Body of pancreas (tissue), 4 donors: ENCODE measurements at places on chromosomes 2 and 18.

- no peak overlapping the region for H3K4me3 ChIP-seq
- DNase-seq, result no peak
- no peak overlapping the region for H3K27ac ChIP-seq
- H3K4me1 ChIP-seq, result no peaks in the 10 kb centered on the region
- H3K27me3 ChIP-seq, result no peaks in the 10 kb centered on the region
Measured at GRCh38 chr2:188207554-188207953, 84.1 kb upstream of the GULP1 start.

- no peaks in the 10 kb centered on the region for H3K36me3 ChIP-seq
- DNase-seq, result no peak
- H3K4me1 ChIP-seq, result no peaks in the 10 kb centered on the region
- H3K27me3 ChIP-seq, result no peaks in the 10 kb centered on the region
Measured at GRCh38 chr2:217392930-217393584, 533.2 kb upstream of the TNP1 start.

GRCh38 chr2:181955010-181955409 lies 30.6 kb upstream of the PPP1R1C start:
- no peaks in the 10 kb centered on the region for H3K27me3 ChIP-seq
- H3K4me1 ChIP-seq, result peaks cover 6% of the 10 kb centered on the region
- H3K4me3 ChIP-seq, result no peak overlapping the region
- no peaks in the 10 kb centered on the region for H3K36me3 ChIP-seq

- no peaks in the 10 kb centered on the region for H3K27me3 ChIP-seq
- no peaks in the 10 kb centered on the region for H3K36me3 ChIP-seq
- DNase-seq, result no peak
- H3K27ac ChIP-seq, result no peak overlapping the region
Measured at GRCh38 chr2:231372326-231372725, 23.2 kb upstream of the B3GNT7 start.

DNA sequence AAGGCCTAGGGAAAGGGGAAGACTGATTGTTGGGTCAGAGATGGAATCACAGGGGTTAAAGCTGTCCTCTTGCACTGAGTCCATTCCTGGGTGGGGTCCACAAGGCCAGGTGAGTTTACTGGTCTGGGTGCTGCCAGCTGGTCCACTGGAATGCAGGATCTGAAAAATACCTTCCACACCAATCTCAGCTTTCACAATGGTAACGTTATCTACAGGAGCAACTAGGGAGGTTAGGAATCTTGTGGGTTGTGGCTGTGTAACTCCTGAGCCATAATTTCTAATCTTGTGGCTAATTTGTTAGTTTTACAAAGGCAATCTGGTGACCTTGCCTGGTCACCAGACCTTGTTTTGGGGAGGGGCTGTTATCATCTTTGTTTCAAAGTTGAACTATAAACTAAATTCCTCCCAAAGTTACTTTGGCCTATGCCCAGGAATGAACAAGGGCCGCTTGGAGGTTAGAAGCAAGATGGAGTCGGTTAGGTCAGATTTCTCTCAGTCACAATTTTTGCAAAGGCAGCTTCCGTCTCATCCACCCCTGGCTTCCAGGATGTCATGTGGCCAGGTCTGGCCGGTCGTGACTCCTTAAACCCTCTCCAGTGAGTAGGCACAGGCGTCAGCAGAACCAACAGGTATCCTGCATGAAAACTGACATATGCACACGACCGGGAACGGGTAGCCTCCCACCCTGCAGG lies 123.3 kb upstream of the SH3BP4 start:
- no peak overlapping the region for H3K27ac ChIP-seq
- DNase-seq, result no peak
- no peaks in the 10 kb centered on the region for H3K36me3 ChIP-seq
- no peaks in the 10 kb centered on the region for H3K27me3 ChIP-seq
- H3K4me1 ChIP-seq, result peaks cover 16% of the 10 kb centered on the region
- no peak overlapping the region for H3K4me3 ChIP-seq

GRCh38 chr2:105521176-105521575 lies 122.3 kb upstream of the FHL2 start:
- H3K27ac ChIP-seq, result no peak overlapping the region
- no peaks in the 10 kb centered on the region for H3K27me3 ChIP-seq
- no peak overlapping the region for H3K4me3 ChIP-seq
- peaks cover 8% of the 10 kb centered on the region for H3K4me1 ChIP-seq
- H3K36me3 ChIP-seq, result no peaks in the 10 kb centered on the region
- no peak for DNase-seq

GRCh38 chr2:15302154-15302553 lies 259.0 kb downstream of the NBAS start:
- DNase-seq, result no peak
- no peaks in the 10 kb centered on the region for H3K27me3 ChIP-seq
- H3K4me1 ChIP-seq, result no peaks in the 10 kb centered on the region
- H3K27ac ChIP-seq, result no peak overlapping the region
- peaks cover 7% of the 10 kb centered on the region for H3K36me3 ChIP-seq
- H3K4me3 ChIP-seq, result no peak overlapping the region

- H3K4me3 ChIP-seq, result no peak overlapping the region
- no peaks in the 10 kb centered on the region for H3K27me3 ChIP-seq
- no peak for DNase-seq
- H3K27ac ChIP-seq, result no peak overlapping the region
- H3K36me3 ChIP-seq, result no peaks in the 10 kb centered on the region
Measured at GRCh38 chr18:73790587-73790986, 357.0 kb downstream of the FBXO15 start.

DNA sequence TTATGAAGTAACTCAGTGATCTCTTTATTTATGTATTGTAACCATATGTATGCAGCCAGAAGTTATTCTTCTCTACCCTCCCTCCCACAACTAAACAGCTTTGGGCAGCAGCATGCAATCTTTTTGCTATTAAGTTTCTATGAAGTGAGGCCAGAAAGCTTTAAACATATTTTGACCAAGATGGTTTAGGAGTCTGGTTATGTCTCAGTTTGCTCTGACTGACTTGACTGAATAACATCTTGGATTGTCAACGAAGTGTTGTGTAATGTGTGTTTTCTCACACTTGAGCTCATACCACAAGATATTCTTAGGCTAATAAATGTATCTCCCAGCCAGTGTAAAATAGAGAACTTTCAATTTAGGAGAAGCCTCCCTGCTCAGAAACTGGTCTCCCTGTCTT lies 104.3 kb downstream of the TTC27 start:
- no peak for DNase-seq
- no peak overlapping the region for H3K4me3 ChIP-seq
- H3K27ac ChIP-seq, result no peak overlapping the region
- no peaks in the 10 kb centered on the region for H3K27me3 ChIP-seq

DNA sequence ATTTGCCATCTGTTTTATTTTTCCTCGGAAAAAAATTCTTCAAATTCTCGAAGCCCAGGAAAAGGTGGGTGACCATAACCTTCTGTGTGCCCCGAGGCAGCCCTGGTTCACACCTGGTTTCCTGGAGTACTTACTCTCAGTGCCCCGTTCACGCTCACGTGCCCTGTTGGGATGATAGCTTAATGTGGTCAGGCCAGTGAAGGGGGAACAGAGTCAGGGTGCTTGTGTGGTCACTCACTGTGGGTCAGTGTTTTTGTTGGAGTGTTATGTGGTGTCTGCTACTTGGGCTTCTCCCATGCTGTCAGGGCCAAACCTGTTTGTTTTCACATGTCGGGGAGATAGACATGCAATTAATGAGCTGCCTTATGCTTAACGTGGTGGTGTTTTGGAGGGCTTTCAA lies 78.1 kb downstream of the MAP4K4 start:
- DNase-seq, result no peak
- H3K36me3 ChIP-seq, result no peaks in the 10 kb centered on the region
- no peaks in the 10 kb centered on the region for H3K27me3 ChIP-seq
- H3K4me1 ChIP-seq, result peaks cover 23% of the 10 kb centered on the region
- no peak overlapping the region for H3K4me3 ChIP-seq
- H3K27ac ChIP-seq, result no peak overlapping the region

GRCh38 chr2:42516418-42516901 lies 22.7 kb upstream of the KCNG3 start:
- no peak overlapping the region for H3K27ac ChIP-seq
- no peak for DNase-seq
- H3K27me3 ChIP-seq, result no peaks in the 10 kb centered on the region
- H3K4me1 ChIP-seq, result no peaks in the 10 kb centered on the region
- H3K4me3 ChIP-seq, result no peak overlapping the region
- H3K36me3 ChIP-seq, result no peaks in the 10 kb centered on the region
